NCI-H1092 (cell line): ENCODE measurements at places on chromosomes 4 and X.

DNA sequence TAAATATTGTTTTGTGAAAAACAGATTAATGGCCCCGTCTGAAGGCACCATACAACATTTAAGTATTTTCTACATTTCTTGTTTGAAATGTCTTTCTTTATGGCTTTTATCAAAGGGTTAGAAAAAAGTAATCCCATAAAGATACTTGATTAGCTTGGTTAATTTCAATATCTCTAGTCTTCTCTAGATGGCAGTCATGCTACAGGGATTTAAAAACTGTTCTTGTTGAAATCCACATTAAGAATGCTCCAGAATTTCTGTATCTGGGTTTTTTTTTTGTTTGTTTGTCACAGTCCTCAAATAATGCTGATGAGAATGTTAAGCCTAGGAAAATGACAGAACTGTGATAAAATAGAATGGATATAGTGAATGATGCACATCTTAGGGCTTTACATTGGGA is 109.0 kb upstream of the AADAT start:
- DNase-seq = no peak

DNA sequence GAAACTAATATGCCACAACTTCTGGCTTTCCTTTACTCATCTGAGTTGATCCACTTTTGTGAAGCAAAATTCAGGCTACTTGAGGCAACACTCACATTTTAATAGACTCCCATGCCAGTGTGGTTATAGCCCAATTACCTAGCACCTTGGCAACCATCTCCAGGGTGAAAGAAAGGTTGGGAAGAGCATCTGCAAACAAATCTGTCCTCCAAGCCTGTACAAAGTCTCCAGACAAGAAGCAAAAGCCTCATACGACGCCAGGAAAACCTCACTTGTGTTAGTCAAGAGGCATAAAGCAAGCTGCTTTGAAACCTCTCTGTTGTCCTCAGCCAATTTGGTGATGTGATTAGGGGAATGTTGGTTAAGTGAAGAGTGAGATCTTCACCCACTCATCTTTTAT is 246.6 kb downstream of the THOC2 start:
- DNase-seq = no peak

DNA sequence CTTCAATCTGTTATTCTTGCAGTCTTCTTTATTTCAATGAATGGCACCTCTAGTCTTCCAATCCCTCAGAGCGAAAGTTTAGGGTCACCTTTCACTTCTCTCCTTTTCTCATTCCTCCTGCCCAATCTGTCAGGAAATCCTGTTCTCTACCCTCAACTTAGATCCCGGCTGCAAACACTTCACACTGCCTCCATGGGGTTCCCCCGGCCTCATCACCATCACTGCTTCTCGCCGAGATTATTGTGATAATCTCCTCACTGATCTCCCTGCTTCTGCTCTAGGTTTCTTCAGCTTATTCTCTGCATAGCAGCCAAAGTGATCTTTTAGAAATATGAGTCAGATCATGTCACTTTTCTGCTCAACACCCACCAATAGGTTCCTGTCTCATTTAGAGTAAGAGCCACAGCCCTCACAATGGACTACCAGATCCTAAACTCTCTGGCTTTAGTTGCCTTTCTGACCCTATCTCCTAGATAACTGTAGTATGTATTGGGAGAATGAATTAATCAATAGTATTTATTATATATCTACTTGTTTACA is 43.6 kb upstream of the TBC1D9 start:
- no peak for DNase-seq

GRCh38 chr4:42425146-42426065 is 28.1 kb downstream of the SHISA3 start:
- no peak for DNase-seq

DNA sequence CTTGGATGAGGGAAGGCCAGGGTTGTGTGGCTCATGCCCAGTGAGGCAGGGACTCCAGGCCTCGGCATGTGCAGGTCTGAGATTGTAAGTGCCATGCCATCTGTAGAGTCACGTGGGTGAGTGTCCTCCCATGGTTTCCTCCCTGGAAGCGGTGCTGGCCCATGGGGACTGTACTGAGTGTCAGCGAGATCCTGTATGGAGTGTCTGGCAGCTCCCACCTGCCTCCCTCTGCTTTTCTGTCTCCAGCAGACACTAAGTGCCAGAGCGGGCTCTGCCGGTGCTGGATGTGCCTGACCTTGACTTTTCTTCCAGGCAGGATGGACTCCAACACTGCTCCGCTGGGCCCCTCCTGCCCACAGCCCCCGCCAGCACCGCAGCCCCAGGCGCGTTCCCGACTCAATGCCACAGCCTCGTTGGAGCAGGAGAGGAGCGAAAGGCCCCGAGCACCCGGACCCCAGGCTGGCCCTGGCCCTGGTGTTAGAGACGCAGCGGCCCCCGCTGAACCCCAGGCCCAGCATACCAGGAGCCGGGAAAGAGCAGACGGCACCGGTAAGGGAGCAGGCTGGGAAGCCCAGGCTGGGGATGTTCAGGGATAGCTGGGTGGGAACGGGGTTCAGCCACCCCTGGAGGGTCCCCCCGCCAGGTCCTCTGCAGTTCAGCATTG is 7.6 kb downstream of the WFS1 start:
- DNase-seq = no peak

DNA sequence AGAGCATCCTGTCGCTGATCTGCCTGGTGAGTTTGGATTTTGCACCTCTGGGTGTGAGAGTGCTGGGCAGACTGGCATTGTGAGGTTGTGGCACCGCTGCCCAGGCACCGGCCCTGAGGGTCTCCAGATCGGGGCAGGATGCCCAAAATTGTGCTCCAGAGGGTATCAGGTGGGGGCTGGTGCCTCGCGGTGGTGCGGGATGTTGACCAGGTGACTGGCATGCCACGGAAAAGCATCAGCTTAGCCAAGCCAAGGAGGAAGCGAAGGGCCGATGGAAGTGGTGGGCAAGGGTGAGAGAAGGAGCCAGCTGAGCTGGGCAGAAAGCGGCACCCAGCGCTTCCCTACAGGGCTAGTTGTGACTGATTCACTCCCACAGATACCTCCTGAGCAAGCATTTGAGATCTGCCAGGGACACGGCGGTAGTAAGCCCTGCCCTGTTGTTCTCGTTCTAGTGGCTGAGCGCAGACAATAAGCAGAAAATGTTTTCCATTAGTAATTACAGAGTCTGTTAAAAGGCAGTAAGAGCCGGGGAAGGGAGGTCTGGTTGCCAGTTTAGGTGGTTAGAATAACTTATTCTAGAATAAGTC is 809 bp downstream of the ZFP92 start:
- DNase-seq = no peak

GRCh38 chr4:151192556-151193235 is 84.3 kb upstream of the PRSS48 start:
- DNase-seq = no peak

- no peak for DNase-seq
Measured at GRCh38 chr4:174869339-174869738, 40.3 kb upstream of the GLRA3 start.

- no peak for DNase-seq
Measured at GRCh38 chr4:54484383-54484782, 173.4 kb upstream of the KIT start.

GRCh38 chr4:44725166-44725565 is 1.2 kb downstream of the GNPDA2 start:
- DNase-seq = no peak

DNA sequence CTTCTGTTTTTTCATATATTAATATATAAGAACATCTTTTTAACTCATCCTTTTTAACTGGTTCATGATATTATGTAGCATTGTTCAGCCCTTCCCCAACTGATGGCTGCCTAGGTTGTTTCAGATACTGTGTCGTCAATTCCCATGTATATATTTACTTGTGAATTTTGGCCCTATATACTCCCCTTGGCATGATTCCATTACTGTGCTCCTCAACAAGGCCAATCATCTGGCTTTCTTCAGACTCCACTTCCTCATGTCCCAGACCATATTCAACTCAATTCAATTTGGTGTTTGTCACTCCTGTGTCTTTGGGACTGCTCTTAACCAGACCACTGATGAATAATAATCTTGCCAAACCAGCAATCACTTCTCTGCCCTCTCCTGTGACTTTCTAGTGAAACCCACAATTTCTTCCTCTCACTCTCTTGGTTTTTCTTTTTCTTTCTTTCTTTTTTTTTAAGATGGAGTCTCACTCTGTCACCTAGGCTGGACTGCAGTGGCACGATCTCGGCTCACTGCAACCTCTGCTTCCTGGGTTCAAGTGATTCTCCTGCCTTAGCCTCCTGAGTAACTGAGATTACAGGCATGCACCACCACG is 2.7 kb upstream of the WDR45 start:
- no peak for DNase-seq
